ENCODE measurements at places on chromosomes 13 and 19. TPM values are rescaled to one million over a fixed set of nuclear protein-coding genes. Genes with fewer than 3 reads are reported as not detected.

Gene PLPP2
- polyA plus RNA-seq, result 0.41 TPM

Gene ADPRHL1
- 282 TPM for polyA plus RNA-seq

Gene ERICH4
- 0.53 TPM for polyA plus RNA-seq

Gene LACC1
- 1.4 TPM for polyA plus RNA-seq

Gene OR7A5
- 0.44 TPM for polyA plus RNA-seq

Gene KLF1
- 1.1 TPM for polyA plus RNA-seq

Gene KDELR1
- polyA plus RNA-seq, result 162 TPM

Gene ODAD3
- 0.33 TPM for polyA plus RNA-seq

Gene SIGLEC8
- 0.09 TPM for polyA plus RNA-seq

Gene UBE2L5
- 0.90 TPM for polyA plus RNA-seq

Gene RXFP2
- polyA plus RNA-seq, result not detected

GRCh38 chr13:23778879-23779278 lies 110.3 kb downstream of the MIPEP start:
- no peak for DNase-seq

DNA sequence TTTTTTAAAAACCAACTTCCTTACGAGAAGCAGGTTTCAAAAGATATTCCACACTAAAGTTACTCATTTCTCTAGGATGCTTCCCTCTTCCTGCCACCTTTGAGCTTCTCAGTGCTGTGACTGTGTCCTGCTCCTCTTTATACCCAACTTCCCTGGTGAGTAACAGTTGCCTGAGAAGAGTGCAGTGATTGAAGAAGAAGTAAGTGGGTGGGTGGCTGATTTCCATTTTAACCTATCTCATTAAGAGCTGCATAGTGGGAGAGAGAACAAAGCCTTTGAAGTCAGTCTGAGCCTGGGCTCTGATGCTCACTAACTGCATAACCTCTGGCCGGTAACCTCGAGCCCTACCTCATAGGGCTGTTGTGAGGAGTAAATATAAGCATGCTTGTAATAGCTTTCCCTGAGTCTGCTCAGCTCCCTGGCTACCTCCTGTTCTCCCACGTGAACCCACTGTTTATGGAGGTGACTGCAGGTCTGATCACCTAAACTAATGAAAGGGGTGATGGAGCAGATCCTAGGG lies 977.3 kb downstream of the UQCRFS1 start:
- no peak for DNase-seq

DNA sequence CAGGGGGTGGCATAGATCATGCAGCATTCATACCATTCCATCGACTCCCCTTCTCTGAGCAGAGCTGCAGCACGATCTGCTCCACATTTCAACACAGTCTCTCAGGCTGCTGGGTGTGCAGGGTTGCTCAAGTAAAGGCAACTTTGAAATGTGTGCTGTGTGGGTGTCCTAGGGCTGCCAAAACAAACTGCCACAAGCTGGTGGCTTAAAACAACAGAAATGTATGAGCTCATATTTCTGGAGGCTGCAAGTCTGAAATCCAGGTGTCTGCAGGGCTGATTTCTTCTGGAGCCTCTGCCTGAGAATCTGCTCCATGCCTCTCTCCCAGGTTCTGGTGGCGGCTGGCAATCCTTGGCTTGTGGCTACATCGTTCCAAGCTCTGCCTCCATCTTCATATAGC lies 63.7 kb upstream of the WDFY2 start:
- DNase-seq, result no peak

DNA sequence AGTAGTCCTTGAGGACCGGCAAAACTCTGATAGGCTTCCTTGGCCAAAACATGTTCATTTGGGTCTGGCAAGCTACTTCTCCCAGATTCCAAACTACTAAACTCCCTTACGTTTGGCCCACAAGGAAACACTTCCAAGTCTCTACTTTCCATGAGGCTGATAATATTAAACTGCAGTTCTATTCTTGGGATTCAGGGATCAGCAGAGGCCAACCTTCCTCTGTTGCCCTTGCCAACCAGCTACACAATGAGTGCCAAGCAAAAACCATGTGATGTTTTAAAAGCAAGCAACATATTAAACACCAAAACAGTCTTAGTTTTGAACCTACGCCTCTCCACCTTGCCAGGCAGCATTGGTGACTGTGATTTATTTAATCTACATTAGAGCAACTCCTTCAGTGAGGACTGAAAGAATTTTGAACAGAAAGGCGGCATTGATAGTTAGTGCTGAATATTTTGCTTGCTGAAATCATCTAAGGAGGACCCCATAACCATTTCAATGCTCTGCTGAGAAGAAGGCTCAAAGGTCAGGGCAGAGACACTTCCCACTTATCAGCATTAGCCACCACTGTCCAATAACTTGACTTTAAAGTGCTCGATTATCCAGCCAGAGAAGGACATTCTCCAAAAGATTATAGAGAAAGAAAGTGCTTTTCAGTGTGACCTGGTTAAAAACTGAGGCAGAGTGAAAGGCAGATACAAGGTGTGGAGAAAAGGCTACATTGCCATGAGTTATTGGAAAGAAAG lies 287.1 kb downstream of the TBC1D4 start:
- DNase-seq, result peak; percentile 43

DNA sequence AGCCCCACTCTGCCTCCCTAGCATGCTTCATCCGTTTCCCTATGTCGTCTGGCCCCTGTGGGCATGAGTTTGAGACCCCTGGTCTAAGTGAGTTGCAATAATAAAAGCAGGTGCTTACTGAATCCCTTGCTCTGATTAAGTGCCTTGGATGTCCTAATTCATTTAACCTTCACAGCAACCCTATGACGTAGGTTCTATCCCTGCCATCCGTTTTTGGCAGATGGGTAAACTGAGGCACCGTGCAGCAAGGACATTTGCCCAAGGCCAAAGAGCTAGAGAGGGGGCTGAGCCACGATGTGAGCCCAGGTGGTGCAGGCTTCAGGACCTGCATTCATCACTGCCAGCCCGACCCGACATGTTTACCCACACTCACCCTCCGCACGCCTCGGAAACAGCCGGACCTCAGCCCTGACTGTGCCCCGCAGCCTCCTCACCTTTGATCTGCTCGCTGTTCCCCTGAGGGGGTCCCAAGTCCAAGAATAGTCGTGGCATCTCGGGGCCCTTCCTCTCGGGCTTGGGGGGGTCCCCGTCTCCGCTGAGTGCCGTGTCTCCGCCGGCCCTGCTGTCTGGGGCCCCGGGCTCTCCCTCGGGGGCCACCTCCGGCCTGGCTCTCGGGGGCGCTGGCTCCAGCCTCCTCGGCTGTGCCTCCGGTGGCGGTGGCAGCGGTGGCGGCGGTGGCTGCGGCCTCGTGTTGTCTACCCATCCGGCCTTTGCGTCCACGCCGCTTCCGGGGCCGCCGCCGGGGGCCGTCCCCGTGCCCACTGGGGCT lies 14.5 kb downstream of the LMTK3 start:
- no peak for DNase-seq

- no peak for DNase-seq
These were observed 79.9 kb upstream of the RAP2A start for GRCh38 chr13:97353927-97354675.

- DNase-seq, result no peak
These were observed 385.8 kb upstream of the ZNF507 start for GRCh38 chr19:31959527-31960018.

GRCh38 chr13:104389691-104390090 lies 1323.5 kb upstream of the SLC10A2 start:
- DNase-seq, result no peak

- DNase-seq, result no peak
These were observed 318.4 kb downstream of the KLF12 start for GRCh38 chr13:73815796-73816195.

DNA sequence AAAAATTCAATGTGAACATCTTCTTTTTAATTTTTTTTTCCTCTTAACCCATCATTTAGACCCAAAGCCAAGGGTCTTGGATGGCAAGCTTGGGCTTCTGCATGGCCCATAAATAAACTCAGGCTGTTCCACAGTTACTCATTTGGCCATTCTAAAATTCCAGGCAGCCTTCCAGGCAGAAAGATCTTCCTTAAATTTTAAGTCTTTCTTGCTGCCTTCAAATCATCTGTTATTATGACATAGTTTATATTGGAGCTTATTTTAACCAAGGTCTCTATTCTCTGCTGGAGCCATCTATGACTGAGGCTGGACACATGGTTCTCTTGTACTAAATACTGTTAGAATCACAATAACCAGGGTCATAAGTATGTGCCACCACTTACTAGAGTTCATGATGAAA lies 317.3 kb upstream of the MAB21L1 start:
- DNase-seq, result peak; percentile 67

- DNase-seq, result no peak
These were observed 45.3 kb downstream of the ACTN4 start for GRCh38 chr19:38692458-38693379.

DNA sequence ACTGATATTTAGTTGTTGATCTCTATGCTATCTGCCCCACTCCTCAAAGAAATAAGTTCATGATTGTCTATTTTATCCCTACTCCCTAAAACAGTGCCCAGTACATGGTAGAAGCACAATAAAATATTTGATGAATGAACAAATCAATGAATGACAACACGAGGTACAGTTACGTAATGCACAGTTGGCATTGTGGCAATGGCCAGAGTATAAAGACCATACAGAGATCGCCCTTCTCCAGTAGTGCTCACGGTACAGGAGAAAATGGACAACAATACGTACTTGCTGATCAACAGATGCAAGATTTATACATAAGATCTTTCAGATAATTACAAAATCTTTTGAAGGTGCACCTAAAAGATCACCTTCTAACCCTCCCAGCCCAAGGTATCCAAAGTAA lies 225.4 kb downstream of the KLF12 start:
- no peak for DNase-seq

DNA sequence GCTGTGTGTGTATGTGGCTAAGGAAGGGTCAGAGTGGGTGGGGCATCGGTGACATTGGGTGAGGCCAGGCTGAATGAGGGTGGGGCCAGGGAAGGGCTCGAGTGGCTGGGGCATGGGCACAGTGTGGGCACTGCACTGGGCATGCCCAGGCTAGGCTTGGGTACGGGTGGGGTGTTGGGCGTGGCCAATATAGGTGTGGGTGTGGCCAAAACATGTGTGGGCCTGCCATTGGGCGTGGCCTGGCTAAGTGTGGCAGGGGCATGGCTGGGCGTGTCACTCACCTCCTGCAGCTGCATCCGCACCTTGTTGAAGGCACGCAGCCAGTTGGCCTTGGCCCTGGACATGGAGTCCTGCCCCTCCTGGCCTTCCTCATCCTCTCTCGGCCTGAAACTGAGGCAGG lies 33.2 kb downstream of the UNC13A start:
- no peak for DNase-seq

DNA sequence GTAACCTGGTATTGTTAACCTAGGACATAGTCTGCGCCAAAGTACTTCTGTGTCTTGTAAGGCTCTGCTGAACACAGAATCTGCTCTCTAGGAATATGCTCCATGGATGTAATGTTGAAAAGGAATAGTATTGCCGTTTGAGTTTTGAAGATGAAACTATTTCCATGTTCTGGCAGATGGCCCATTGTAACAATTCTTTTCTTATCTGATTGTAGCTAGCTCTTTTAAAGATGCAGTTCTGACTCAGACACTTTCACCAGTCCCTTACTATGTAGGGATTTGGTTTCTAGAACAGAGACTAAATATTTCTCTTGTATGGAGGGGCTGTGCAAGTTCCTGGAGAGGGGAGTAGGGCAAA lies 185.6 kb downstream of the MTUS2 start:
- DNase-seq, result no peak

DNA sequence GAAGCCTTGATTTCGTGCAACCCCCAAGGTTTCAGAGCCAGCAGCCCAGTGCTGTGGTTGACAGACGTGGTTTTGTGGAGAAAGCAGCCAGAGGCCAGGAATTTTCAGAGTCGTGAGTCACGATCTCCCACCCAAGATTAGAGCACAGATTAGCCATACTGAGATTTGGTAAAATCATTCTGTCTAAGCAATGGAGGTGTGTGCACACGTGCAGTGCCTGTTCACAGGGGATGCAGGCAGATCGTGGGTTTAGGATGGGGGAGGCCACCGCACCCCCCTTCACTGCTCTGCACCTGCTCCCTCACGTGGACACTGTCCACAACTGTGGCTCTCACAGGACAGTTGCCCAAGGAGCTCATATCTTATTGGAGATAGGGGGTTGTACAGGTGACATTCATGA lies 46.6 kb upstream of the GPR183 start:
- DNase-seq, result no peak

DNA sequence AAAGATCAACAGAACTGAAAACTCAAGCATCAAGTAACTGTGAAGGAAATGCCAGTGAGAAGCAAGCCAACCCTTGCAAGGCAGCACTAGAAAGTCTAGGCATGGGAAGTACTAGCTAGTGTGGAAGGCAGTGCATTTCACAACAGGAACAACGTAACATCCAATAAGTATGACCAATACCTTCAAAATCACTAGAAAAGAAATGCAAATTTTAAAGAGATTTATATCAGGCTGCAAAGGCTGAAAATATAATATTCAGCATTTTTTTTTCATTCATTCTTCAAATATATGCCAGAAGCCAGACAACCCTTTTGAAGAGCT lies 121.9 kb downstream of the DLEU7 start:
- DNase-seq, result no peak

DNA sequence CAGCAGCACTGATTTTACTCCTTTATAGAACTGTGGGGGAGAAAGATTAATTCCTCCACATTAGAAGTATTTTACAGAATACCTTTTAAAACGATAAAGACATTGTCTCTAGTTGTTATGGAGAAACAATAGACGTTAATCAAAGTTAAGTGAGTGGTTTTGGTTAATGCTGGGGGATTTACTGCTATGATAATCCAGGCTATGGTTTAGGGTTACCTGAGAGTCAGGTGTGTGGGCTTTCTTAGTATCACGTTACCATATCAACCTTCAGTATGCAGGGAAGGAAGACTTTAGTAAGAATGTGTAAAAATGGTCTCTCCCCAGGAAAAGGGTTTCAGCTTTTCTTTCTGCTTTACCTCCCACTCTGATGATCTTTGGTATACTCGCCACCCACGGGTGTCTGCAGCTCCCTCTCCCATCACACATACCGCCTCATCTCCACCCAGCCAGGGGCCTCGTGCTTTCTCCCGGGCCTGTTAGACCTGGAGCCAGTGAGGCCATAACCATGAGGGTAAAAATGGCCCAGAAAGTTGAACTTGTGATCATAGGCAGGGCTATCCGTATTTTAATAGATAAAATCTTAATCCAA lies 45.6 kb upstream of the WDFY2 start:
- no peak for DNase-seq

GRCh38 chr13:39365879-39366278 lies 237.1 kb downstream of the LHFPL6 start:
- no peak for DNase-seq

GRCh38 chr13:71079638-71080037 lies 787.4 kb downstream of the DACH1 start:
- DNase-seq, result no peak

- DNase-seq, result peak; percentile 88
These were observed 1551.1 kb downstream of the EFNB2 start for GRCh38 chr13:104984296-104984818.

GRCh38 chr19:11247391-11247790 lies 8.0 kb downstream of the ANGPTL8 start:
- peak; percentile 86 for DNase-seq

Data from muscle of leg (tissue), 16 donors.